ENCODE measurements at places on chromosomes 13 and 19.

DNA sequence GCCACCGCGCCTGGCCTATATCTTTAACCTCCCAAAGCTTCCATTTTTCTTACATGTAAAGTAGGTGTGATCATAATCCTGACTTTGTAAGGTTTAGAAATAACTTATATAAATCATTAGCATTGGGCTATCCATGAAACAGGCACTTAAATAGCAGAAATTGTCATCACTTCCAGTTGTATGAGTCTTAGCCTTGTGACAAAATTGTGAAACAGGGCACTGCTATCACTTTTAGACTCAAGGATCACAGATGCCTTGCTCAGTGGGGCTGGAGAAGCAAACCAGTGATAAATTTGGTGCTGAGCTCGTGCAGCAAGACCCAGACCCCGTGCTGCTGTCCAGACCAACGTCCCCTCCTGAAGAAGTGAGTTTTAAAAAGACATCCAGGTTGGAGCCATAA is 209.7 kb downstream of the KATNAL1 start:
- H3K27ac ChIP-seq: no peak overlapping the region
- H3K4me1 ChIP-seq: no peaks in the 10 kb centered on the region
- no peak overlapping the region for H3K4me3 ChIP-seq
- H3K36me3 ChIP-seq: no peaks in the 10 kb centered on the region
- H3K27me3 ChIP-seq: no peaks in the 10 kb centered on the region

GRCh38 chr19:43768273-43769050 is 12.3 kb downstream of the KCNN4 start:
- peak overlapping the region; percentile 54 for H3K27ac ChIP-seq
- H3K36me3 ChIP-seq: no peaks in the 10 kb centered on the region
- DNase-seq: peak; percentile 77
- no peaks in the 10 kb centered on the region for H3K27me3 ChIP-seq
- no peak overlapping the region for H3K4me3 ChIP-seq

DNA sequence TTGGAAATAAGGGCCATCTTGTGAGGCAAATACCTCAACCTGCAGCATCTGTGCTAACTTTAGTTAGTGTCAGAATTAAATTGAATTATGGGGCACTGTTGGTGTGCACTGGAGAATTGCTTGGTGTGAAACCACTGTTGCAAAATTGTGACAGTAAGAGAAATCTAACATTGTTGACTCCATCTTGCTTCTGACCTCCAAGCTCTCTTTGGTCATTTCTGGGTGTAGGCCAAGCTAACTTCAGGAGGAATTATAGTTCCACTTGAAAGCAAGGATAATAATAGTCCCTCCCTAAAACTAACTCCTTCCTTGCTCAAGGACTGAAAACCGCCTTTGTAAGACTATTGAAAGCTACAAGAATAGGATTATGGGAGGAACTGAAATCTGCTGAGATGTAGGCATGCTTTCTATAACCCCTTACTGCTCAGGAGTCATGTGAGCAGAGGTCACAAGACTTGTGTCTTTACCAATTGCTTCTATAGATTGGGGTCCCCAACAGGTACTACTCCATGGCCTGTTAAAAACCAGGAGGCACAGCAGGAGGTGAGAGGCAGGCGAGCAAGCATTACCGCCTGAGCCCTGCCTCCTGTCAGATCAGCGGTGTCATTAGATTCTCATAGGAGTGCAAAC is 24.9 kb upstream of the GAS6 start:
- no peaks in the 10 kb centered on the region for H3K4me1 ChIP-seq
- no peaks in the 10 kb centered on the region for H3K27me3 ChIP-seq
- no peak overlapping the region for H3K27ac ChIP-seq
- no peak overlapping the region for H3K4me3 ChIP-seq
- no peak for DNase-seq

DNA sequence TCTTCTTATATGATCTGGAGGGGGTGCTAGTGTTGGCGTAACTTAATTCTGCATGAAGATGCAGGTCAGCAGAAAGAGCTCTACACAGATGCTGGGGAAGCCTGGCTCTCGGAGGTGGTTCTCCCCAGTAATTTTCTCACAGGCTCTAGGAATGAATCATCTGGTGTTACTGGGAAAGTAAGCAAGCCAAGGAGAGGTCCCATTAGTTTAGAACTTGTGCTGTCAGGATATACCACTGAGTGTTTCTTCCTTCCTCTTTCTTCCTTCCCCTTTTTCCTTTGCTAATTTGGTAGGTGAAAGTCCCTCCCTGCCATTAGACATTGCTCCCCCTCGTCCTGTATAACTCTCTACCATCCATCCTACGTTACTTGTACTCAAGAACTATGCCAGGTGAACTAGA is 68.3 kb downstream of the ATP8A2 start:
- no peak for DNase-seq
- H3K4me3 ChIP-seq: no peak overlapping the region
- no peaks in the 10 kb centered on the region for H3K27me3 ChIP-seq
- H3K27ac ChIP-seq: no peak overlapping the region
- H3K4me1 ChIP-seq: no peaks in the 10 kb centered on the region

- no peaks in the 10 kb centered on the region for H3K4me1 ChIP-seq
- H3K36me3 ChIP-seq: no peaks in the 10 kb centered on the region
- no peak overlapping the region for H3K4me3 ChIP-seq
- DNase-seq: no peak
Measured at GRCh38 chr13:95327190-95327589, 25.9 kb upstream of the ABCC4 start.

GRCh38 chr19:16668176-16668575 is 7.2 kb downstream of the TMEM38A start:
- no peaks in the 10 kb centered on the region for H3K27me3 ChIP-seq
- H3K36me3 ChIP-seq: no peaks in the 10 kb centered on the region
- H3K27ac ChIP-seq: no peak overlapping the region
- no peak overlapping the region for H3K4me3 ChIP-seq
- H3K4me1 ChIP-seq: peaks cover 4% of the 10 kb centered on the region

DNA sequence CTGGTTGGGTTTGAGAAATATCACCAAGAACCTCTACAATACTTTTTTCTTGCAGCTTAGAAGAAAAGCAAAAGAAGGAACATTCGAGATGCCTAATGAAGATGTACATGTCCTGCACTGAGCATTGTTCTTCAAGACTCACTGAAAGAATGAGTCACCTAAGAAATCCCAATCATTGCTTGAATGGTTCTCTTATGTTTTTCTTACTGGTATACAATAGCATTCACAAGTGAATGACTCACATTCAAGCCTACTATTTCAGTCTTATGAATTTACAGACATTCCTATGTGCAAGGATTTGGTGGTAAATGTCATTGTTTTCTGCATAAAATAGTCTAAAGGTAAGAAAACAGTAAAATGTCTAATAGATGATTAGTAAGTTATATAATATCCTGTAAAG is 594.6 kb downstream of the PCDH9 start:
- no peak overlapping the region for H3K4me3 ChIP-seq
- no peaks in the 10 kb centered on the region for H3K27me3 ChIP-seq
- no peaks in the 10 kb centered on the region for H3K36me3 ChIP-seq
- no peaks in the 10 kb centered on the region for H3K4me1 ChIP-seq
- DNase-seq: no peak

- H3K4me1 ChIP-seq: no peaks in the 10 kb centered on the region
- no peak overlapping the region for H3K4me3 ChIP-seq
- H3K27me3 ChIP-seq: no peaks in the 10 kb centered on the region
- H3K36me3 ChIP-seq: no peaks in the 10 kb centered on the region
- H3K27ac ChIP-seq: no peak overlapping the region
Measured at GRCh38 chr13:44170731-44171130, 202.9 kb upstream of the SERP2 start.

- no peak overlapping the region for H3K27ac ChIP-seq
- H3K4me1 ChIP-seq: no peaks in the 10 kb centered on the region
- H3K4me3 ChIP-seq: no peak overlapping the region
- DNase-seq: peak; percentile 30
- H3K36me3 ChIP-seq: no peaks in the 10 kb centered on the region
- H3K27me3 ChIP-seq: no peaks in the 10 kb centered on the region
Measured at GRCh38 chr13:26628706-26629105, 71.2 kb downstream of the WASF3 start.

DNA sequence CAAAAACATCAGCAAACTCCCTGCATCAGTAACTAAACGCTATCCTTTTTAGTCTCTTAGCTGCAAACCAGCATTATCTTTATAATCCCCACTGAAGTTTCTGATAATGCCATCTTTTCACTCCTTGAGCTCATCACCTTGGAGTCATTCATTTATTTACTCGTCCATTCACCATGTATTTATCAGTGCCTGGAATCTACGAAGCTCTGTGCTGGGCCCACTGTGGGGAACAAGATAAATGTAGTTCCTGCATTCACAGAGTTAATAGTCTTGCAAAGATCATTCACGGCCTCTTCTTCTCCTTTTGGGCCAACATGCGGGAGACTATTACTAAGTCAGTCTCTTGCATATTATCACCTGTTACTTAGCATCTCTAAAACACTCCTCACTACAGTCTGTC is 89.4 kb downstream of the HS6ST3 start:
- no peaks in the 10 kb centered on the region for H3K4me1 ChIP-seq
- H3K36me3 ChIP-seq: no peaks in the 10 kb centered on the region
- no peak overlapping the region for H3K27ac ChIP-seq
- DNase-seq: no peak

- no peaks in the 10 kb centered on the region for H3K4me1 ChIP-seq
- H3K27ac ChIP-seq: no peak overlapping the region
- no peaks in the 10 kb centered on the region for H3K27me3 ChIP-seq
- H3K36me3 ChIP-seq: no peaks in the 10 kb centered on the region
- no peak overlapping the region for H3K4me3 ChIP-seq
Measured at GRCh38 chr13:72255908-72256307, 388.9 kb upstream of the DACH1 start.

DNA sequence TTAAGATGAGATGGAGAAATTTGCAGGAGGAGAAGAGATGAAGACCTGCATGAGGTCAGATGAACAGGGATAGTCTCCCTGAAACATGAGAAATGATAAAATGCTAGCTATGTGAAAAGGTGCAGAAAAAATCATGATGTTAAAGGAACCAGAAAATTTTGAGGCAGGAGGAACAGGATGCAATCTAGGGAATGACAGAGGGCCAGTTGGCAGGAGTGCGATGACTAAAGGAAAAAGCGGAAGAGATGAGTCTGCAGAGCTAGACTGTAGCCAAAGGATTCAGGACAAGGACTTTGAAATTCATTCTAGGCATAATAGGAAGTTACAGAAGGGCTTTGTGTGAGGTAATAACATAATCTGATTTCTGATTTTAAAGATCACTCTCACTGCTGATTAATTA is 77.9 kb downstream of the TRPC4 start:
- H3K4me3 ChIP-seq: no peak overlapping the region
- H3K27me3 ChIP-seq: no peaks in the 10 kb centered on the region
- H3K4me1 ChIP-seq: no peaks in the 10 kb centered on the region
- H3K27ac ChIP-seq: no peak overlapping the region
- no peak for DNase-seq

- peaks cover 17% of the 10 kb centered on the region for H3K4me1 ChIP-seq
- peak overlapping the region; percentile 65 for H3K27ac ChIP-seq
- no peaks in the 10 kb centered on the region for H3K36me3 ChIP-seq
- H3K4me3 ChIP-seq: peak overlapping the region; percentile 14
Measured at GRCh38 chr19:9819596-9819909, 674 bp upstream of the FBXL12 start.

DNA sequence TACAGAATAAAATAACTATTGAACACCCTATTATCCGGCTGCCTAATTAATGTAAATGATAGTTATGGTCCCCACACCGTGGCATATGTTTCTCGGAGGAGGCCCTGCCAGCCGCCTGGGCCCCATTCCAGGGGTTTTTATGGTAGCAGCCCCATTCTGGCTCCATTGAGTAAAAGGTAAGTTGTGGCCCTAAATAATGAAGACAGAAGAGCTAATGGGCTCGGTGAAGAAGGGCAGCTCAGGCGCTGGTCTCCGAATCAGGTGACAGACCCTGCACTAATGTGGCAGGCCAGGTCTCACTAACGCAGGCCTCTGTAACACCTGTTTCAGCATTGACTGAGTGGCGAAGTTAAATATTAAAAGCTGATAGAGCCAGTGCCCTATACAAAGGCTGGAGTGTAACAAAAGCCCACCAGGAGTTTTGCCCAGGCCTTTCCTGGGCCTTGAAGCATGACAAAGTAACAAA is 19.1 kb downstream of the POP4 start:
- no peak for DNase-seq
- H3K27ac ChIP-seq: no peak overlapping the region
- no peaks in the 10 kb centered on the region for H3K36me3 ChIP-seq
- H3K4me1 ChIP-seq: no peaks in the 10 kb centered on the region

GRCh38 chr19:42201489-42202289 is 15.8 kb downstream of the DEDD2 start:
- peaks cover 10% of the 10 kb centered on the region for H3K36me3 ChIP-seq
- H3K4me1 ChIP-seq: peaks cover 4% of the 10 kb centered on the region
- no peaks in the 10 kb centered on the region for H3K27me3 ChIP-seq
- peak overlapping the region; percentile 74 for H3K27ac ChIP-seq

- no peaks in the 10 kb centered on the region for H3K36me3 ChIP-seq
- peak; percentile 99 for DNase-seq
Measured at GRCh38 chr19:42325308-42325895, at the start of gene MEGF8. MEGF8 (plus strand) TSS chr19:42325635; CDS start chr19:42326244, 609 bp downstream.

GRCh38 chr19:39031368-39032062 is 834 bp downstream of the FBXO27 start:
- peak overlapping the region; percentile 60 for H3K4me3 ChIP-seq
- H3K4me1 ChIP-seq: no peaks in the 10 kb centered on the region
- no peaks in the 10 kb centered on the region for H3K36me3 ChIP-seq
- H3K27ac ChIP-seq: no peak overlapping the region

GRCh38 chr13:73419186-73419585 is 360.4 kb downstream of the KLF5 start:
- no peak for DNase-seq
- no peaks in the 10 kb centered on the region for H3K4me1 ChIP-seq
- H3K27ac ChIP-seq: no peak overlapping the region

Data from colonic mucosa (tissue), 4 donors.